ENCODE measurements at places on chromosomes 5 and 9.

DNA sequence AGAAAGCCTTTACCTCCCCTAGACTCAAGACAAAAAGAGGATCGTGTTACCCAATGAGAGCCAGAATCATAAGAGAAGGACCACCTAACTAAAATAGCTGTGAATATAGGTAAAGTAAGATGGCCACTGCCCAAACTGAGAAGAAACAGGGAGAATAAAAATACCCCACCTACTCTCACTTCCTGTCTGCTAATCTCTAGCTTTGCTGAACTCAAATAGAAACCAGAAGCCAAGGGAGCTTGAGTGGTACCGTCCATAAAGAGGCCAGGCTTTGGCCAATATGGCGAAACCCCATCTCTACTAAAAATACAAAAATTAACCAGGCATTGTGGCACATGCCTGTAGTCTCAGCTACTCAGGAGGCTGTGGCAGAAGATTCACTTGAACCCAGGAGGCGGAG is 123.0 kb upstream of the FST start:
- DNase-seq = no peak

DNA sequence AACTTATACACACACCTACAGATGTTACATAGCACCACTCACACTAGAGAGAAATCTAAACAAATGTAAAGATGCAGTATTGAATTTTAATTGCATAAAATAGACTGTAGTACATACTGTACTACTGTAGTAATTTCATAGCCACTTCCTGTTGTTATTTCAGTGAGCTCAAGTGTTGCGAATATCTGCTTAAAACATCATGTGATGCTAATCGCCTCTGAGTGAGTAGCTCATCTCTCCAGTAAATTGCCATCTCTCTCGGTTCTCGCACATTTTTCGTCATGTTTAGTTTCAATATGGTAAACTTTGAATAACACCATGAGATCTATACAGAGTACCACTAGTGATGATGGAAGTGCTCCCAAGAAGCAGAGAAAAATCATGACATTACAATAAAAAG is 22.0 kb upstream of the ARHGEF28 start:
- no peak for DNase-seq

DNA sequence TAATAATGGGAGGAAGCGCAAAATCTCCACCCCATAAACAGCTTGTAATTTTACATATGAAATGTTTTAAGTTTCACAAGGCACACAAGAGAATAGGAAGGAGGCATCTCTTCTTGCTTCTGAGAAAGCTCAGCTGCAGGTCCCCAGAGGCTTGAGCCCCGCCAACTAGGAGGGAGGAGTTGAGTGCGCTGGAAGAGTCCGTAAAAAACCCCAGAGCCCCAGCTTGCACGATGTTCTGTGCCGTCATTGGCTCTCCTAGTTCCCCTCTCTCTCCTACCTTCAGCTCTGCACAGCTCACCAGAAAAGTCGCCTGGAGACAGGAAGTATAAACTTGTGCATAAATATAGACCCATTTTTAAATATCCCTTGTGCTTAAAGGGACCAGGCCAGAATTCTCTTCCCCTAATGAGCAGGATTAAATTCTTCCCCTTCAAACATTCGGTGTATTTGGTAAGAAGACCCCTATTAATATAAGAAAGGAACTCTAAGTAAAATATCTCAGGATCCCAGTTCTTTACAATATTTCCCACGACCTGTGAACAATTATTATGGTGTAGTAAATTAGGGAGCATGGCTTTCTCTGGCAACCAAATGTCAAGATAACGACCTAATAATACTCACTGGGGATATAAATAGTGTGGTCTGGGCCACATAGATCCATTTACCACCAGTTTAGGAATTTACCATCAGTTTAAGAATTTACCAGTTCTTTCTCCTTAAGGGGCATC is 13.7 kb downstream of the GLRX start:
- peak; percentile 86 for DNase-seq

DNA sequence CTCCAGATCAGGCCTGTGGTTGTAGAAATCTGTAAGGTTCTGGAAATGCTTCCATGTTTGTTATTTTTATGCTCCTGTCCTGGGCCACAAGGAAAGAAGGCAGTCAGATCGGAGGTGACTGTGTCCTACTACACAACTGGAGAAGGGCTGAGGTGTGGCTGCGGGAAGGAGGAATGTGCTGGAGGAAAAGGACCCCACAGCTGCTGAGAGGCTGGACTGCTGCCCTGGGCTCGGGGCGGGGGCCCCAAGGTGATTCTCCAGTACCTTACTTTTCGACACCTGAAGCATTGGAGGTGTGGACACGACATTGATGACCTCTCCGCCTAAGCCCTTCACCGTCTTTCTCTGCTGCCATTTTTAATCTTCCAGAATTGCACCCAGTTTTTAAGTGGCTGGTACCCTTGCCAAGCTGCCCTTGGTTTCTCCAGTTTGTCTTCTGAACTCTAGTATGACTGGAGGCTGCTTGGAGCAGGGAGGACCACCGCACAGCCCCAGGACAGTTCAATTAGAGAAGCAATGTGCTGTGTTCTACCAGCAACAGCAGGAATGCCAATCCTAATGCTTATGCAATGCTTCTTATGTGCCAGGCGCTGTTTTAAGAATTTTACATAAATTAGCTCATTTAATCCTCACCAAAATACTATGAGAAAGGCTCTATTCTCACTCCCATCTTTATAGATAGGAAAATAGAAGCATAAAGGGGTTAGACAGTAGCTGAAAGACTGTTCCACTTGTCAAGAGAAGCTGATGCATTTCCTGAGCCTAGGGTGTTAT is 13.5 kb upstream of the ANKRD33B start:
- DNase-seq = no peak

- DNase-seq = no peak
Observed at GRCh38 chr5:135811007-135811406, 23.5 kb upstream of the SLC25A48 start.

DNA sequence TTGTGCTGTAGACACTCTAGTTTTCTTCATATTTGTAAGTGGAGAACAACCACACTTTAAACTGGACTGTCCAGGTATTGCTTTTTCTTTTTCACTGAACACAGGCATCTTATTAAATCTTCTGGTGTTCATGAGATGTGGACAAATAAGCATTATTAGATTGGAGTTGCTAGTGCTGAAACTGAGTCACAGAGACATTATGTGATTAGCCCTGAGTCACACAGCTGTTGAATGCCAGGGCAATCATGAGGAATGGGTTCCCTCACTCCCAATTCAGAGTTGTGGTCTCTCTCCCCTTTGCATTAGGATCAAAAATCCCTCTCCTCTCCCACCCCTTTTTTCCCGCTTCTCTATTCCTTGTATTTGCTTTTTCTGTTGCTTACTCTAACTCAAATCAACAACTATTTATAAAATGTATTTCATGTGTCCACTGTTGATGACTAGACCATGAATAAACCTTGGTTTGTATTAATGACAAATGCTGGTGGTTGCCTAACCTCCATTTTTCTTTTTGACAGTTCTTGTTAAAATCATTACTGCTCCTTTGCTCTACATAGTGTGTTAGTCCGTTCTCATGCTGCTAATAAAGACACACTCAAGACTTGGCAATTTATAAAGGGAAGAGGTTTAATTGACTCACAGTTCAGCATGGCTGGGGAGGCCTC is 738.2 kb downstream of the BRINP1 start:
- DNase-seq = no peak

Data from common myeloid progenitor, CD34-positive (primary cell).